ENCODE measurements at places on chromosomes 12 and 14.

GRCh38 chr14:23118506-23119362 lies at the start of gene CEBPE:
Gene CEBPE (minus strand): TSS chr14:23119255. CDS start chr14:23119091, 164 bp downstream.
- no peak for DNase-seq

DNA sequence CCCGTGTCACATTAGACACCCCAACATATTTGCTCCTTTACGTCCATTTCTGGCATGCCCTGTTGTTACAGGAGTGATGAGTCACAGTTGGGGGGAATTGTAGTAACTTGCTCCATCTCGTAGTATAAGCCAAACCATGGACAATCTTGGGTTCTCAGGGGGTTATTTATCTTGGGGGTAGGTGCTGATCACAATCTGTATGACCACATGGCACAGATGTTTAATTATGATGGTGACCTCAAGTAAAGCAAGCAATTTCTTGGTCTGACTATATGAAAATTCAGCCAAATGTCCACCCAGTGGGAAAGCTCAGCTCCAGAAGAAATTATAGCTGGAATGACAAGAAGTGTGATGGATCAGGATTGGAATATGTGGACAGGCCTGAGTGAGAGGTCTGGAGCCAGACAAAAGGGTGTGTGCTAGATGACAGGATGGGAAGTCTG lies 32.1 kb upstream of the STON2 start:
- no peak for DNase-seq

- DNase-seq, result no peak
These were observed 31.3 kb upstream of the NR1H4 start for GRCh38 chr12:100442403-100442802.

DNA sequence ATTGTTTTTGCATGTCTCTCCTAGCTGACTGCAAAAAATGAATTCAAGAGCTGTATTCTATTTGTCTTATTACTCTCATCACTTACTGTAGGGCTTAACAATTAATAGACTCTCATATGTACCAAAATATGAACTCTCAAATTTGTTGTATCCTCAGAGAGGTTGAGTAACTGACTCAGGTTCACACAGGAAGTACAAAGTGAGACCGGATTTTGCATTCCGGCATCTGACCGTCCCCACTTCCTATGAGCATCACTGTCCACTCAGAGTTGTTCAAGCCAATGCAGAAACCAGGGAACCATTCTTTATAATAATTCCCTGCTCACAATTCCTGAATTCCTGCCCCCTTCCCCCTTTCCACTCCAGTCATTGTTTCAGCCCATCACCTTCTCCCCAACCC lies 113.3 kb upstream of the AMIGO2 start:
- DNase-seq, result peak; percentile 51

GRCh38 chr12:95787274-95787818 lies 3.2 kb downstream of the NTN4 start:
- DNase-seq, result no peak

- DNase-seq, result no peak
These were observed 72.8 kb downstream of the GALNT4 start for GRCh38 chr12:89451841-89452251.

- no peak for DNase-seq
These were observed 270.4 kb downstream of the ADAMTS20 start for GRCh38 chr12:43281563-43281962.

DNA sequence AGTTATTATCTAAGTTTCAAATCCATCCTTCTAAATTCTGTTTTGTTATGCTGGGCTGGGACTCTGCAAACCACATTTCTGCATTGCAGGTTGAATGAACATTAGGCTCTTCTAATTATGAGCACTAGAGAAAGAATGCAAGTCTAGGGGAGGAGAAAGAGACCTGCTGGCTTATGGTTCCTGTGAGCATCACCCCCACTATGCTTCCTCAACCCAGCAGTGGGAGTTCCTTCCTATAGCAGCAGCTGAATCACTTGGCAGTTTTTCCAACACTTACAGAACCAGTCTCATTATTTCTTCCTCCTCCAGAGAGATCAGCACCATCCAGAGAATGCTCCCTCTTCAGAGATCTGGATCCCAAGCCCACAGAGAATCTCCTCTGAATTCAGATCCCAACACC lies 297.7 kb upstream of the CLEC14A start:
- no peak for DNase-seq

- no peak for DNase-seq
These were observed 35.0 kb downstream of the ADGRD1 start for GRCh38 chr12:130988751-130989150.

DNA sequence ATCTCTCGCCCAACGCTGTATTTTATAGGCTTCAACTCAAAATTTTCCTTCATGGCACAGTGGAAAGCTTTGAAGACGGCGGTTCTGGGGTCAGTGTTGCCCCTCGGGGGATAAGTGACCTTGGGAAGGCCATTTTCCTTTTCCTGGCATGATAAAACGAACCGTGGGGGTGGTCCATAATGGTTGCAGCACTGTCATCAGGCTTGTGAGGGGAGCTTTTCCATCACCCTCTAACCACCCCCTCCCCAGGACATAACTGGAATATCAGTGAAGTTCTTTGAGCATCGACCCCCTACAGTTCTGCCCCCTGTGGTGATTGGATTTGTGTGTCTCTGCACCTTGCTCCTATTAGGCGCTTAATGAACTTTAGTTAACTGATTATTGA lies 16.0 kb downstream of the FOS start:
- DNase-seq, result no peak

DNA sequence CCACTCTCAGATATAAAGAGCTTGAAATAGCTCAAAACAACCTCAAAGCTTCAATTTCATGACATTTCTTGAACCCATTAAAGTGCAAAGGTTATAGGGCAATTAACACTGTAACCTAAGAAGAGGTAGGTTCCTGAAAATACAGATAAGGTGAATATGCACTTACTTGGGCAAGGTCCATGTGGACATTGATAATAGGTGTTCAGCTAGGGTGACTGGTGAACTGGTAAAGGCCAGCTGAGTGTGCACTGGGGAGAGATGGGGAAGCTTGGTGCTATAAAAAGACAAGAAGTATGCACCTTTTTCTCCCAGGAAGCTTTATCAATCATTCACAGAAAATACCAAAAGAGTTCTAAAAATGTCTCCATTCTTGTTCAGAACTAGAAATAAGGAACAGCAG lies 418.6 kb downstream of the SLC16A7 start:
- DNase-seq, result no peak

DNA sequence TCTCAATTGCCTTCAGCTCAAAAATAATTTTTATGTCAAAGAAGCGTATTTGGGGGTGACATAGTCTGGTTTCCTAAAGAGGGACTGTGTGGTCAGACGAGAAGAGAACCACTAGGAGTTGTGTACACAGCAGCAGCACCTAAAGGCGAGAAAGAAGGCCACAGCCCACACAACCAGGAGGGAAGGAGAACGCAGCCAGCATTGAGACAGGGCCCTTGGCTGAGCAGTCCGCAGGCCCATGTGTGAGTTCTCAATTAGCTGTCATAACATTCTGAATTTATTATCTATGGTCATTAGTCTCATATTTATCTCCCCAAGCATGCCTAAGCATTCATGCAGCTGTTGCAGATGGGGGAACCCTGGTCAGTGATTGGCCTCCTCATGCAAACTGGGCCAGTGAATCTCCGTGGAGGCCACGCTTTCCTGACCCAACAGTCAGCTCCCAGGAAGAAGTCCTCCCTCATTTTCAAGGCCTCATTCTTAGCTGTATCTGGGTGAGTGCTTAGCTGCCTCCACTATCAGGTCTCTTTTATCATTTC lies 81.2 kb upstream of the ATF7IP start:
- no peak for DNase-seq

DNA sequence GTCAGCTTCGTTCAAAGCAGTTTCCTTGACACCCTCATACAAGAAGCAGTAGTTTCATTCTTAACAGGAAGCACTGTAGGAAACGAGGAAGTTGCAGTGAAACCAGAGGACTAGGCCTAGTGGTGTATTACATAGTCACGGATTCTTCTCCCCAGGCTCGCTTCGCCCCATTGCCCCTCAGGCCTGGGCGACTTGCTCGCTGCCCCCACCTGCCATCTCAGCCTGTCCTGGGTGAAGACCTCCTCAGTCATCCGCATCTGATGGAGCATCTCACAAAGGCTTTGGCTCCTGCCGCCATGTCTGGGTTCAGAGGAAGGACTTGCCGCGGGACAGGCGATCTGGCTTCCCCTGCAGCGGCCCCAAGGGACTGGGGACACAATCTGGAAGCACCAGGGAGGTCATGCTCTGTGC lies 93.5 kb downstream of the LMNTD1 start:
- no peak for DNase-seq

DNA sequence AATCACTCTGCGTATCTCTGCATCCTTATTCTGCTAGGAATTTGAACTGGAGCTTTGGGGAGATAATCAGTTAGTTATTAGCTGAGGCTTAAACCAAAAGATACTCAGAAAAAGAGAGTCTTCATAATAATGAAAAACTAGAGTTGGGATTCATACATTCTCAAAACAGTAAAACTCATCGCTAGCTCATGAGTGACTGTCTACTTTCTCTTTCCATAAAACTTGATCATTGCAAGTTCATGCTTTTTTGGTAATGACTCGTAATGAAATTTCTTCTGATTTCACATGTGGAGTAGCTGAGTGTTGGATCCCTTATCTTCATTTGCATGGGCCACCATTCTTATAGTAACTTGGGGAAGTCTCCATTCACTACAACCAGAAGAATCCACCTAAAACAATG lies 397.7 kb downstream of the PDZRN4 start:
- no peak for DNase-seq

DNA sequence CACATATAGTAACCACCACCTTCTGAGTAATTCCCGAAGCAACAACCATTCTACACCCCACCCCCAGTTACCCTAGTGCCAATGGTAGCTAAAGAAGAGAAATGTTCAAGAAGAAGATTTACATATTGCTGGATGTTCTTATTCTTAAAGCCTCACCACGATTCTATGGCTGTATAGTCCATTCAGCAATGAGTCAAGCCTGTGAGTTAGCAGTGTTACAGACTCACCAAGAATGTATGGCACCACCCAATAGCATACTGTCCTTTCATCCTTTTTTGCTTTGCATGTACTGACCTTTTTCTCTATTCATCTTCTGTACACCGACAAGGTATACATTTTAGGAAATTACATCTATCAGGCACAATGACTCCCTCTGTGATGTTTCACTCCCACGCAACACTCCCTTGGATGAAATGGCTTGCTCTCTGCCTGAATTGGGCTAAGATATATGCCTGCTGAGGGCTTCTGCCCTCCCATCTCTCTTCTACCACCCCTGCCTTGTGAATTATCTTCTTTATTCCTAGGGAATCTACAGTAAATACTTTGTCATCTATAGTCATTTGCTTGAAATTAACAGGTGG lies 945.8 kb downstream of the DIO2 start:
- no peak for DNase-seq

GRCh38 chr14:47691829-47692228 lies 16.4 kb upstream of the MDGA2 start:
- no peak for DNase-seq

DNA sequence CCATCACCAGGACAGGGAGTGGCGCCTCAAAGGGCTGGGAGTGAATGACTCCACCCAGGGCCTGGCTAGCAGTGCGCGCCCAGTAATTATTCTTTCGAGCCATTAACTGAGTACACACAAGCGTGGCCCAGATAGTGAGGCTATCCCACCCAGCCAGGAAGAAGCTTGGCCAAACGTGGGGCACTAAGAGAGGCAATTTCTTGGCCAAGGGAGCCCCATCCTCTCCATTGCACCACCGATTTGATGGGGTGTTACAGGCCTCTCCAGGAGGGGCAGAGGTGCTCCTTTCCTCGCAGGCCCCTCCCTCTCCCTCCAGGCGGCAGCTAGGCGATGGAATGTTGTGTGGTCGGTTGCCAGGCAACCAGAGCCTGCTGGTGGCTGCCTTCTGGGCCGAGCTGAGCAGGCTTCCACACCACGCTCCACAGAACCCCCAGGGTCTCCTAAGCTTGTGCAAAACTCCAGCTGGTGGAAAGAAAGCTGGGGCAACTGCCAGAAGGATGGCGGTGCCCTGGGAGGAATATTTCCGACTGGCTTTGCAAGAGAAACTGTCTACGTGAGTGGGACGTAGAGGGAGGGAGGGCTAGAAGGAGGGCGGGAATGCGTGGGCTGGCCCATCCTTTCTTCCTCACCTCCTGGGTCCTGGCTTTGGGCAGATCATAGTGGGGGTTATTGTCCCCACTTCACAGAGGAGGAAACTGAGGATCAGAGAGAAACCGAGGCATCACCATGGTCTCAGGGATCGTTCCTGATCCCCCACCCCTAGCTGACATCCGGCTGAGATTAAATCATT lies at the start of gene CFAP73:
TSS of gene CFAP73 (plus strand) at position 364 of the 790 bp plus-strand sequence. CDS start at position 498, 134 bp downstream.
- DNase-seq, result peak; percentile 41

- no peak for DNase-seq
These were observed 64.0 kb upstream of the ATF1 start for GRCh38 chr12:50699940-50700339.

DNA sequence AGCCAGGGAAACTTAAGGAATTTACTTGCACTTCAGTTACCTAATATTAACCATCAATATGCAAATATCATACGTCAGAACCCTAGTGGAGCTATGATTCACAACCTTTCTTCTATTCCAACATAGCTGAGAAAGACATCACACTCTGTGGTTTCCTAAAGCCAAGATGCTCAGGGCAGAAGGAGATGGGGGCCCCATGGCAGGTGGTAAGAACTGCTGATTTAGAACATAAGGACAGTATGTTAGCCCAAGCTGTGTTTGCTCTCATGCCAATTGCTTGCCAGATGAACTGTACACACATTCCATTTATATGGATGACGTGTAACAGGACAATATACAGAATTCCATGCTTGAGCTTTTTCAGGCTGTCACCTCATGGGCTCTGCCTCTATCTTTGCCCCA lies 34.6 kb downstream of the HECTD4 start:
- DNase-seq, result peak; percentile 27

DNA sequence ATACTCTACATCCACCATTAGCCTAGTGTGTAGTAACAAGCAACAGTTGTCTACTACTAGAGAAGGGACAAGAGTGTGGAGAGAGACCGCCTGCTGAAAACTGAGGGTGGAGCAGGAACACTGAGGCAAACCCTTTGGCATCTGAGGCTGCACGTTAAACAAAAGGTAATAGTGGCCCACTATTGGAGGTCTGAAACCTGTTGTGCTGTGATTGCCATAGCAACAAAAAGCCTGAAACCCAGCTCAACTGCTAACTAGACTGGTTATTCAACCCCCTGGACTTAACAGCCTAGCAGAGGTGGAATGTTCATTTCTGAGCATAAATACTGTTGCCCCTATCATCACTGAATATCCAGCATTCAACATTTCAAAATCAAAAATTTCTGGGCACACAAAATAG lies 43.0 kb downstream of the PPP4R4 start:
- DNase-seq, result no peak

DNA sequence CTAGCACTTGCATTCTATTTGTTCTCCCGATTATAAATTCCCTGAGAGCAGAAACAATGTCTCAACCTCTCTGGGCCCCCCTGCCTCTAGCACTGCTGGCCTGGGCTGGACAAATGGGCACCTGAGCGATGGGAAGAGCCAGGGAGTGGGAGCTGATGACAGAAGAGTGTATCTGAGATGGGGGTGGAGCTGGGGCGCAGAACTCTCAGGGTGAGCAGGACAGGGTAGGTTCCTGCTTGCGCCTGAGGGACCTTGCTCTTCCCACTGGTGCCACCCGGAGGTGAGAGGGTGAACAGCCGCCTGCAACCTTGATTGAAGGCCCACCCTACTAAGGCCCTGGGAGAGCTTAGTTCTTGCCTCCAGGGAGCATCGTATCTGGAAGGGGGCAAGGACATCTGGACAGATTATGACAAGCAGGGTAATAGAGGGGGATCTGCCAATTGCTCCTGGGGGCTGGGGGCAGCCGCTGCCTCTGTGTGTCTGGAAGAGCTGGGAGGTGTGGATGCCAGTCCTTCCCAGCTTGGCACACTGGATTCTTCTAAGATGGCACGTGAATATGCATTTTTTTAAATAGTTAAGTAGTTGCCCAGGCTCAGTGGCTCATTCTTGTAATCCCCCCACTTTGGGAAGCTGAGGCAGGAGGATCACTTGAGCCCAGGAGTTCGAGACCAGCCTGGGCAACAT lies 43.0 kb upstream of the TSPAN9 start:
- peak; percentile 74 for DNase-seq

- DNase-seq, result no peak
These were observed 12.3 kb downstream of the KDM2B start for GRCh38 chr12:121568518-121568917.
